ENCODE measurements at places on chromosomes 1 and 21. TPM values are rescaled to one million over a fixed set of nuclear protein-coding genes. Genes with fewer than 3 reads are reported as not detected.
A peak's percentile ranks its signal among the peaks of the same experiment; 100 is the strongest.

The RNF186 gene
- total RNA-seq: 0.19 TPM

The NHLH1 gene
- 0.63 TPM for total RNA-seq

The RAB3B gene
- total RNA-seq: 1.4 TPM

The RCC2 gene
- total RNA-seq: 60.2 TPM

DNA sequence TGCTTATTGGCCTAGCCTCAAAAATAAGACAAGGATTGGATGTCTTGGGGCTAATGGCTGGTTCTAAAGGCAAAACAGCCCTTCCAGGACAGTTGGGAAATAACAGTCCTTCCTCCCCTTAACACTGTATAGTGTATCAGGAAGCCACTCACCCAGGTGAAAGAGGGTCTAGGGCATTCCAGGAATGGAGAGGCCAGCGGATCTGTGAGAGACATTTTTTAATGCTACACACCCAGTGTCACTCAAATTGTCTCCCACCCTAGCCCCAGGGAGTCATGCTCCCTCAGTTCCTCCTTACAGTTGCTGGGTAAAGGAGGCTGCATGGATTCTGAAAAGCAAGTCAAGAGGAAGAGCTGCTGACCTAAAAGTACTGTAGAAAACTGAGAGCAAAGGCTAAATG is 24.1 kb upstream of the EXO1 start:
- DNase-seq: no peak

DNA sequence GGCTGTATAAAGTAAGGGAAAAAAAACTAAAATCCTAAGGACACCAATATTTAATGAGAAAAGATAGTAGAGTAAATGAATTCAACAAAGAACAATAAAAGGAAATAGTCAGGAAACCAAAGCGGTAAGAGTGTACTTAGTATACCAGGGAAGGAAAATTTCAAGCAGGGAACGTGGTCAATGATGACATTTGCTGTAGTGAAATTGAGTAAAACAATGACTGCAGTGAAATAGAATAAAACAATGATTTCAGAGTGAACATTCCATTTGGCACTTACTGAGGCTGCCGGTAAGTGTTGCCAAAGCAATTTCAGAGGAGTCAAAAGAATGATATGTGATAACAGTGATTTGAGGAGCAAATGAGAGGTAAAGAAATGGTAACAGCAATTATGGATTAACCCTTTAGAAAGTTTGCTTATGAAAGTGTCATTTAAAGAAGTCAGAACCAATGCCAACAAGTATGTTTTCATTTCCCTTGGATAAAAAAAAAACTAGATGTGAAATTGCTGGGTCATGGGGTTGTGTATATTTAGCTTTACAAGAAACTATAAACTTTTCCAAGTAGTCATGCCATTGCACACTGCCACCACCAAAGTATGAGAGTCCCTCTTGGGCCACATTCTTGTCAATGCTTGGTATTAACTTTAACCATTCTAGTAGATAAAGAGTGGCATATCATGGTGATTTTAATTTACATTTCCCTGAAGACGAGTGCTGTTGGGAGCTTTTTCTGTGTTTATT is 50.5 kb downstream of the VCAM1 start:
- no peak for DNase-seq

DNA sequence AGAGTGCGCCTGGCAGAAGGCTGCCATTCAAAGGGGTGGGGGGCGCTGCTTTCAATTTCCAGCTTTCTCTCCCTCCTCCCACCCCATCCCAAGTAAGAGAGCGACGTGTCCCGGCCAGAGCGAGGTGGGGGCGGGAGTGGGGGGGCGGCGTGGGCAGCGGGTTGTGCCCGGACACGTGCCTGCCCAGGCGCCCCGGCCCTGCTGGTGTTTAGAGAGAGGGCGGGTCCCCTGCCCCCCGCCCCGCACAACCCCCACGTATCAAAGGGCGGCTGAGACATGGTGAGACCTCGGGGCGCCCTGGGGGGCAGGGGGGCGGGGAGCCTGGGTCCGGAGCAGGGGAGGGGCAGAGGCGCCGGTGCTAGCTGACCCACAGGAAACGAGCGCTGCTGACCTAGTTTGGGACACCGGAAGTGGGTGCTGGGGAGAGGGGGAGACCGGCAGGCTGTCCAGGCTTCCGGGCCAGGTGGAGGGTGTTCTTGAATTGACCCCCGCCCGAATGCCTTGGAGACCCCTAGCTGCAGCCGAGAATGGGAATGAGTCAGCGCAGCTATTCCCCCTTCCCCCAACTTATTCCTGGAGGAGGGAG is 1.3 kb downstream of the ZBTB7B start:
- DNase-seq: peak; percentile 73

- peak; percentile 19 for DNase-seq
These were observed 24.9 kb upstream of the CR1L start for GRCh38 chr1:207619871-207620542.

Measured in testis (tissue), 5 donors.